ENCODE measurements at places on chromosomes 11 and 22. TPM values are rescaled to one million over a fixed set of nuclear protein-coding genes. Genes with fewer than 3 reads are reported as not detected.

TRIOBP gene
- total RNA-seq, result 160 TPM

ALX4 gene
- not detected for total RNA-seq

UCP3 gene
- total RNA-seq, result 0.30 TPM

MPZL2 gene
- 1.2 TPM for total RNA-seq

NXPE1 gene
- not detected for total RNA-seq

OR52E8 gene
- not detected for total RNA-seq

FAM89B gene
- 27.3 TPM for total RNA-seq

NXPE2 gene
- 0.09 TPM for total RNA-seq

SBF1 gene
- total RNA-seq, result 121 TPM

OR51B5 gene
- 0.30 TPM for total RNA-seq

CELSR1 gene
- total RNA-seq, result 7.3 TPM

MB gene
- total RNA-seq, result not detected

PLAAT2 gene
- not detected for total RNA-seq

DGAT2 gene
- total RNA-seq, result 5.6 TPM

C1QTNF4 gene
- total RNA-seq, result 0.05 TPM

GALNT18 gene
- 51.7 TPM for total RNA-seq

HSPB2 gene
- total RNA-seq, result 0.14 TPM

CCDC87 gene
- 0.32 TPM for total RNA-seq

ART1 gene
- total RNA-seq, result not detected

TSPAN18 gene
- total RNA-seq, result 0.30 TPM

ARHGEF17 gene
- 72.8 TPM for total RNA-seq

KIRREL3 gene
- total RNA-seq, result 0.59 TPM

PHLDA2 gene
- 5.0 TPM for total RNA-seq

TANGO2 gene
- total RNA-seq, result 61.5 TPM

Data from smooth muscle cell of the umbilical artery (primary cell).